GM12892 (cell line): ENCODE measurements at places on chromosomes 11 and 22.

- DNase-seq: no peak
These were observed 1840.1 kb upstream of the RAG2 start for GRCh38 chr11:38438091-38438490.

- no peak for DNase-seq
These were observed 134.9 kb downstream of the DBX1 start for GRCh38 chr11:20025332-20025840.

GRCh38 chr11:131235328-131236298, 134.8 kb upstream of the NTM start:
- no peak for DNase-seq

GRCh38 chr11:58292017-58292416, 24.0 kb upstream of the OR10W1 start:
- DNase-seq: no peak

DNA sequence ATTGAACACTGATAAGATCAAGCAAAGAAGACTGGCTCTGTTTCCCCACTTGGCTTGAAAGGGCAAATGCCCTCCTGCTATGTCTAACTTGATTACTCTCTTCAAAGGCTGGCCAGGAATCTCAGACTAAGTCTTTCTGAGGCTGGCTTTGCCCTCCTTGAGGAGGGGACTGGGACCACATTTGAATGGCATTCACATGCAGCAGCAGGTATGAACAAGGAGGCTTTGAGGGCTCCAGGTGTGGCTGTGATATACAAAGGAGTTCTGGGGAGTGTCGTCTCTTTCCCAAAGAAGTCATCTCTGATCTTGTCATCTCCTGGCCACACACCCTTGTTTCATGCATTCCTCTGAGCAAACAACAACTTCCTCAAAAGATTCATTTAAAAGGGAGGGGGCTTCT, 130.8 kb downstream of the ARL14EP start:
- DNase-seq: no peak

- no peak for DNase-seq
These were observed 31.1 kb downstream of the UQCR10 start for GRCh38 chr22:29798318-29798717.

GRCh38 chr22:44793506-44794172, 41.3 kb downstream of the ARHGAP8 start:
- DNase-seq: no peak

DNA sequence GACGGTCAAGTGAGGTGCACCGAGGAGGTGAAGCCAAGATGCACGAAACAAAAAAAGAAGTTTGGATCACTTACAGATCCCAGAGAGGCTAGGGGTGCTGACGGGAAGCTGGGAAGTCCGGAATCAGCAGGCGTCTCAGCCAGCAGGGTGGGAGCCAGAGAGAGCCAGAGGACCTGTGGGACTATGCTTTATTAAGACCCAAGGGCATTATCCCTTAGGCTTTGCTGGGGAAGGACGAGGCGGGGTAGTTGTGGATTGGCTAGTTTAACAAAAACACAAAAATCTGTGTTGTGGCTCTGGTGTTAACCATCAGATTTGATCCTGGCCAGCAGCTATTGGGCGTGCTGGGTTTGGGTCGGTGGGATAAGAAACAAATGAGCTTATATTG, 427.1 kb downstream of the DYNC2H1 start:
- no peak for DNase-seq

DNA sequence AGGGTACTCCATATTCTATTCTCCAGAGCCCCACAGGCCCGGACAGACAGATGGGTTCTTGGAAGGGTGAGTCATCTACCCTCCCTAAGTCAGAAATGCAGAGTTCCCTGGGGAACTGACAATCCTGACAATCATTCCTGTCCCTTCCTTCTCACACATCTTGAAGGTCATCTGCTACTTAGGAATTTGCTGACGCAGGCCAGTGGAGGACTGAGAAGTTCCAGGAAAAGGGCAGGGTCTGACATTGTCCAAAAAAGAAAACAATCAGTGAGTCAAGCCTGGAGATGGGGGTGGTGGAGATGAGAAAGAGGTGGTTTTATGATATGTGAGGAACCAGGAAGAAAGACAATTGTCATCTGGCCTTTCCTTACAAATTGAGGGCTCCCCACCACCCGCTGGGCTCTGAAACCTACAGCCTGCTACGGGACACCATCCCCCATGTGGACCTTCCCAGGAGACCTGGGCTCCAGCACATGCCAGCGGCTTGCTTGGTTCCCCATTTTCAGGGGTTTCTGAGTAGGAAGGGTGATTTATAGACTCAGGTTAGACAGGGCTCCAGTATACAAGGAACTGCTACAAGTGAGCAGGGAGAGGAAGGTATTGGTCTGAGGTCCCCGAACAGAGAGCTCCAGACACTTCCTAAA, 12.9 kb downstream of the CD59 start:
- DNase-seq: no peak

GRCh38 chr11:108220721-108221336, 1.6 kb downstream of the NPAT start:
- DNase-seq: no peak

DNA sequence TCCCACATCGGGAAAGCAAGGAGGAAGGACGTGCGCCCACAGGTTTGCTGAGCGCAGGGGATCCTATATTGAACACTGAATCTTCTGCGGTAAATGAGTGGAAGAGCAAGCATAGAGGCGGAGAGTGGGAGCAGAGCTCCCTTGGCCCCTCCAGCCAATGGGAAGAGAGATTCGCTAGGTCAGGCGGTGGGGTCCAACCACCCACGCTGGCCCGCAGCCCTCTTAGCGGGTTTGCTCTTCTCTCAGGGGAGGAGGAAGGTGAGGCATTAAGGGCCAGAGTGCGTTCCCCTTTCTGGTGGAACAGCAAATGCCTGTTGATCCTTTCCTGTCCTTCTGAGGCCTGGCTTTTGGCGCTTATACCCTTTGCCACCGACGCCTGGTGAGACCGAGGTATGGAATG, 10.6 kb downstream of the NLRP14 start:
- DNase-seq: no peak

GRCh38 chr22:39142088-39142680, 10.3 kb downstream of the CBX7 start:
- no peak for DNase-seq

DNA sequence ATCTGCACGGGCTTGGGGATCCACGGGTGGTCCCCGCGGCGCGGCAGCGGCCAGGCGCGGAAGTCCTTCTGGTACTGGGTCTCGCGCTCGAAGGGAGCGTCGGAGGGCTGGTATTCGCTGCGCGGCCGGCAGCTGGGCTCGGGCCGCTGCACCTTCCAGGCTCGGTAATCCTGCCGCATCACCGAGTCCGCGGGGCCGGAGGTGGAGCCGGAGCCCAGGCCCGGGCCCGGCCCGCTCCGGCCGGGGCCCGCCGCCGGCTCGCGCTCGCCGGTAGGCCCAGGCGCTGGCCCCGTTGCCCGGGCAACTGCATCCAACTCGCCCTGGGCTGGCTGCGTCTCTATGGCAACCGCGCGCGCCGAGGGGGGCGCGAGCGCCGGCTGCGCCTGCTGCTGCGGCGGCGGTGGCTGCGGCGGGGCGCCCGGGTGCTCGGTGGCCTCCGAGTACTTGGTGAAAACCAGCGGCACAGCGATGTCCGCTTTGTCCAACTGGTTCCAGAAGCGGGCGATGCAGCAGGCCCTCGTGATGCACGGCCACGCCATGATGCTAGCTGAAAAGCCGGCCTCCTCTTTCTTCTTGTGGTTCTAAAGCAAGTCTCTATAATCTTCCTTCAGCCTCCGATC, 897 bp downstream of the MAP6 start:
- peak; percentile 55 for DNase-seq

- DNase-seq: no peak
These were observed at the start of gene SLC7A4 for GRCh38 chr22:21032037-21032867. Gene SLC7A4 (minus strand): TSS chr22:21032561. CDS start chr22:21031812, 749 bp downstream.

DNA sequence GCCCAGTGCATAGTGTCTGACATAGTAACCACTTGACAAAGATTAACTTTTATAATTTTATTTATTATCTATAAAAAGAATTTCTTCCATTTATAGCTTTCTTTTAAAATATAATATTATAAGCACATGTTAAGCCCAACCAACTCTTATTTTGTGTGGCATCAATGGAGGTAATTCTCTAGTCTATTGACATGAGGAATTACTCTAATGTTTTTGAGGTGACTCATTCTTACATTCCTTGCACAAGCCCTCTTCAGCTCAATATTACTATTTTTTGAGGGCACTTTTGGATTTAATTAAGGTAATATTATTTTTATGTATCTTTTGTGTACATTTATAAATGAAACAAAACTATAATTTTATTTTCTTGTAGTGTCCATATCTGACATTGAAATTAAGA, 59.6 kb downstream of the AASDHPPT start:
- no peak for DNase-seq

GRCh38 chr11:115377882-115378296, 126.3 kb downstream of the CADM1 start:
- DNase-seq: no peak

DNA sequence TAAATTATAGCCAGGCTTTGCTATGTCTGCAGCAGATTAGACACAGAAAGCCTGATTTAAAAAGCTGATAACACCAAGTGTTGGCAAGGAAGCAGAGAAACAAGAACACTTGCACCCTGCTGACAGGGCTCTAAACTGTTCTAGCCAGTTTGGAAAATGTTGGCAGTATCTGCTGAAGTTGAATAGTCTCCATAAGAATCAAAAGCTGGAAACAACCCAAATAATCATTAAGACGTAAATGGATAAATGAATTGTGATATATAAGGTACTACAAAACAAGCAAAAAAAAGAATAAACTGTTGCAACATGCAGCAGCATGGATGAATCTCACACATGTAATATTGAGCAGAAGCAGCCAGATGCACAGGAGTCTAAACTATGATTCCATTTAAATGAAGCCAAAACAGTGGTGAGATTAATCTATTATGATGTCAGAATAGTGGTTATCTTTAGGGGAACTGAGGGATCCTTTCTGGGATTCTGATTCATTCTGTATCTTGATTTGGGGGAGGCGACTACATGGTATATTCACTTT, 40.4 kb upstream of the ADORA2A start:
- no peak for DNase-seq

DNA sequence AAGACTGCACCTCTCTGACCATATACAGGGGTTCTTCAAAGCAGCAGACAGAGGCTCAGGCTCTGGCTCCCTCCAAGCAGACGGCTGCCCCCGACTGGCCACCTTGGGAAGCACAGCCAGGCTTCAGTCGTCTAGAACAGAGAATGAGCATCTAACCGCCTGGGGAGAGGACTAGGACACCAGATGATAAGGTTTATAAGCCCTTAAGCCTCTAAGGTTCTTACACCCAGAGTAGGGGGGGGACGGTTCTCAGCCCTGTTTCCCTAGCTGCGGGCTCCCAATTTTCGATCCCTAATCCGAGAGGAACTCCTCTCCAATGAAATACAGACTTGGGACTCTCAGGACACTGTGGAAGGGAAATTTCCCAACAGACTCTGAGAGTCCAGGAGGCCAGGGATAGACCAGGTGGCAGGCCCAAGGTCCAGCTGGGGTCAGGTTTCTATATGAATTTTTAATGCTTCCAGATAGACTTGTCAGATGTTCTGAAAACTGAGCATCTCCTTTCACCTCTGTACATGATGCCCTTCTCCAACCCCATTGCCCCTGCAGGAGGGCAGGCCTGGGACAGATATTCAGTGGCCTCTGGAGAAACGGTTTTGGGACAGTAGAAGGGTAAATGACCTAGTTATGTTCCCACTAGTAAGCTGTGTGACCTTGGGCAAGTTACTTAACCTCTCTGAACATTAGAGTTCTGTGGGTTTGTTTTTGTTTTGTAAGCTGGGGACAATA, 20.2 kb downstream of the RTN4RL2 start:
- DNase-seq: peak; percentile 66

DNA sequence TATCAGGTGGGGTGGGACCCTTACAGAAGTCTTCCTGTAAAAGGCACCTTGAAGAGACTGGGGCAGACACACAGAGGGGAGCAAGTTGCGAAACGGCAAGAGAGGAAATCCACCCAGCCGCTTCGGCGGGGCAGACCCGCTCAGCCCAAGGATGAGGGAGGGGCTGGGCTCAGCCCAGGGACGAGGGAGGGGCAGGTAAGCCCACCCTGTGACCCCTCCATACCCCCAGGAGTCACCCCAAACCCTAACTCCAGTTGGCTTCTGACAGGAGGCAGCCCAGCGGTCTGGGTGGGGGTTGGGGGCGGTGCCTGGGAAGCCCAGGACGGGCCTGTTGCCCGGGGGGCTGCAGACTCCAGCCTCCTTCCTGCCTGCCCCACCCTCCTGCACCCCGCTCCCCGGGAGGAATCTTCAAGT, 965 bp downstream of the OSBPL5 start:
- DNase-seq: no peak

- DNase-seq: no peak
These were observed 396.9 kb upstream of the SYN3 start for GRCh38 chr22:33455036-33455435.

GRCh38 chr11:90512846-90513245, 290.0 kb upstream of the CHORDC1 start:
- no peak for DNase-seq

- DNase-seq: no peak
These were observed 6.1 kb upstream of the ZBTB16 start for GRCh38 chr11:114053406-114053805.

DNA sequence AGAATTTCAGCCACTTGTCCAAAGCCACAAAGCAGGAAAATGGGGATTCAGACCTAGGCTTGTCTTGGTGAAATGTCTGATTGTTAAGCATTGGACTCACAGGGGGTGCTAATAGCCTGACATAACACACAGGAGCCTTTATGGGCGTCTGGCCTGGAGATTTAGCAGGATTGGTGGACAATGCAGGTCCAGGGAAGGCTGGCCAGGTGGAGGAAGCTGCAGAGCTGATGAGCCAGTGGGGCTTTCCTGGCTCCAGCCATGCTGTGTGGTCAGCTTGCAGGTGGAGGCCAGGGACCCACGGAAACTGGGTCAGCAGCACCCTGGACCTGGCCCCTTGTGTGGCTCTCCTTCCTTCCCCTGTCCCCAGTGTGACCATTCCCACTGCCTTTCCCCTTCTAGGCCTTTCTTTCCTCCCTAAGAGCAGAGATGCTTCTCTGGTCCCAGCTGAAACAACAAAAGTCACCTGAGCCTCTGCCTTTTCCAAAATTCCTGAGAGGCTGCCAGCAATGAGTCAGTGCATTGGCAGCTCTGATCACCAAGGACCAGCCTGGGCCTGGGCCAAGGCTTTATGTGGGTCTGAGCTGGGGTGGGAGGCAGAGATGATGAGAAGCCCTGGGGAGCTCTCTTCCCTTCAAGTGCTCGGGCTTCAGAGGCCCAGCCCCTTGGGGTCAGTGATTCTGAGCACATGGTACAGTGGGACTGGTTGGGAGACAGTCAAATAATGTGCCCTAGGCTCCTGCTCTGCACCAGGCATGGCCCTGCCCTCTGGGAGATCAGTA, 85.2 kb downstream of the CCDC81 start:
- DNase-seq: no peak

DNA sequence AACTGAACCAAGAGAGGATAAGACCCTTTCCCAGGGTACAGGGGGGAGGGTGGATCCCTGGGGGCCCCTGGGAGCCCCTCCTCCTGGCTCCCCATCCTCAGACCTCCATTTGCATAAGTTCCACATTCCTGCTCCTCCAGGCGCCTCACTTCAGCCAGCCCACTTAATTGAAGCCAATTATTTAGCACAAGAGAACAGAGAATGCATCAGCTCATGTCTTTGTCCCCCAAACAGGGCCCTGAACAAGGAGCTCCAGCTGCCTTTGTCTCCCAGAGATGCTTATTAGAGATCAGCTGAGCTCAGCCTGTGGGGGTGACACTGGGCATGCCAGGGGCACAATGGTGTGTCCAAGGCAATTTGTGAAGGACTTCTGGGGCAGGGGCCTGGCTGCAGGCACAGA, 89.9 kb upstream of the PRDM11 start:
- DNase-seq: no peak
